EL (cell line): ENCODE measurements at places on chromosomes 3 and 15.

- DNase-seq: no peak
Measured at GRCh38 chr3:171986176-171986575, 53.2 kb upstream of the FNDC3B start.

- no peak for DNase-seq
Measured at GRCh38 chr3:112132554-112132953, 494 bp downstream of the GCSAM start.

- DNase-seq: no peak
Measured at GRCh38 chr3:49724586-49724985, 835 bp upstream of the GMPPB start.

- DNase-seq: no peak
Measured at GRCh38 chr15:43463507-43463906, 29.4 kb downstream of the TP53BP1 start.

- no peak for DNase-seq
Measured at GRCh38 chr3:130779486-130779885, 32.9 kb upstream of the PIK3R4 start.

- DNase-seq: no peak
Measured at GRCh38 chr15:96220657-96221056, 109.8 kb upstream of the NR2F2 start.

- no peak for DNase-seq
Measured at GRCh38 chr3:184514171-184514490, 47.5 kb upstream of the EPHB3 start.

GRCh38 chr15:58987036-58987435 is 427 bp upstream of the RNF111 start:
- no peak for DNase-seq

GRCh38 chr3:13066834-13067233 is 6.4 kb downstream of the IQSEC1 start:
- no peak for DNase-seq

GRCh38 chr3:45785605-45786150 is 10.7 kb downstream of the SLC6A20 start:
- no peak for DNase-seq

- DNase-seq: no peak
Measured at GRCh38 chr3:189978753-189979152, 141.9 kb downstream of the P3H2 start.

DNA sequence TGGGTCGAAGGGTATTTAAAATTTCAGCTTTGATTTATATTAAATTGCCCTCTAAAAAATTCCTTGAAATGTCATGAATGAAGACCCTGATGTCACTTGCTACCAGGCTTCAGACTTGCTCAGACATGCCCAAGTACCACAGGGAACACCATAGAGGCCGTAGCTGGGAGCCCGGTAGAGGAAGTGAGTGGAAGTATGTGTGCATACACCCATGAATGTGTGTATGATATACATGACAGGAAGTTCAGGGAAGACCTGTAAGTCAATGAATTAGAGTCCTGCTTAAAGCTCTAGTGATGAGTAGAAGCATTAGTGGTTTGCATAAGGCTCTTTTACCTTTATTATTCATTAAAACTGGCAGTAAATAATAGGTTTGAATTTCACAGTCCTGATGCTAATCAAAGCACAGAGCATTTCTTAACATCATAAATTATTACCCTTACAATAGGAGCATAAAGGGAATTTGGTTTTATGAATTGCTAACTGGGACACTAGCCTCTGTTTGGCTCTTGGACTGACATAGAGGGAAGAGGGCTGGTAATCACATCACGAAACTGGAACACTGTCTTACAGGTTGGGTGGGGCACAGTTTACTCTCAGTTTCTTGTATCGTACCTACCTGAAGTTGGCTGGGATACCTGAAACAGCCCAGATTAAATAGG is 144.4 kb downstream of the CHST2 start:
- DNase-seq: no peak

GRCh38 chr15:43190178-43190577 is 5.0 kb downstream of the CCNDBP1 start:
- DNase-seq: no peak

DNA sequence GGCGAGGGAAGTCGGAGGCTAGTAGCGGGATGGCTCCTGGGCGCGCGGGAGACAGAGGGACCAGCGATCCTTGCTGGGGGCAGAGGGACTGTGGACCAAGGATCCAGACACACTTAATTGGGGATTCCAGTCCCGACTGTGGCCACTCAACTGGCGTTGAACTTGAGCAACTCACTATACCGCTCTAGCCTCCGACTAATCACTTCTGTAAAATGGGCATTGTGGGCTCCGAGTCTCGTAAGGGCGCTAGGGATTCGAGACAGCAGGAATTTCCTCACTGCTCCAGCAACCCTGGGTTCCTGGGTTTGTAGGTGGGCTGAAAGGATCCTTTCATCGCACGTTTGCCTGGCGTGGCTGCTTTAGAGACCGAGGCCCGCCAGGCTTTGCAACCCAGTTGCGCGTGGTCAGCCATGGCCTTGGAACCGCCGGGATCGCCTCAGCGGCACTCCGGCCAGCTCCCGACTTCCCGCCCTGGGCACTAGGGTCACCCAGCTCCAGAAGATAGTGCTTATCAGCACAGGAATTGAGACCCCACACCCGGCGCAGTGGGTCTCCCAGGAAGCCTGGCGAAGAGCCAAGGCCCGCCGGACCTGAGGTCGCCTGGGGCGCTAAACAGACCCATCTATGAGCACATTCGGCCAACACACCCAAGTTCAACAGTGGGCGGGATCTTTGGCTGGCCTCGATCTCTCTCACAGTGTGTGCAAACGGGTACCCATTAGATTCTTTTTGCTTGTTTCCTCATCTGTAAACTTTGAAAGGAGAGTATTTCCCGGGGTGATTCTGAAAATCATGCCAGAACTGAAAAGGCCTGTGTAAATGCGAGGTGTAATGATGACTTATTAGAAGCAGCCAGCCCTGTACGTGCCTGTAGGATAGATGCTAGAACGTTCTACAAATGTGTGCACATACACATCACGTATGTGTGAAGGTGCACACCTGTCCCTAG is 9.9 kb downstream of the FOXL2 start:
- no peak for DNase-seq

- DNase-seq: no peak
Measured at GRCh38 chr3:189720736-189721417, 89.7 kb downstream of the TP63 start.

GRCh38 chr3:122464659-122465058 is 48.8 kb upstream of the WDR5B start:
- no peak for DNase-seq

- no peak for DNase-seq
Measured at GRCh38 chr3:65905771-65906170, 132.9 kb downstream of the MAGI1 start.

GRCh38 chr3:159832024-159832423 is 156.6 kb upstream of the IL12A start:
- no peak for DNase-seq

- peak; percentile 69 for DNase-seq
Measured at GRCh38 chr15:60381148-60381788, 16.5 kb downstream of the ANXA2 start.

DNA sequence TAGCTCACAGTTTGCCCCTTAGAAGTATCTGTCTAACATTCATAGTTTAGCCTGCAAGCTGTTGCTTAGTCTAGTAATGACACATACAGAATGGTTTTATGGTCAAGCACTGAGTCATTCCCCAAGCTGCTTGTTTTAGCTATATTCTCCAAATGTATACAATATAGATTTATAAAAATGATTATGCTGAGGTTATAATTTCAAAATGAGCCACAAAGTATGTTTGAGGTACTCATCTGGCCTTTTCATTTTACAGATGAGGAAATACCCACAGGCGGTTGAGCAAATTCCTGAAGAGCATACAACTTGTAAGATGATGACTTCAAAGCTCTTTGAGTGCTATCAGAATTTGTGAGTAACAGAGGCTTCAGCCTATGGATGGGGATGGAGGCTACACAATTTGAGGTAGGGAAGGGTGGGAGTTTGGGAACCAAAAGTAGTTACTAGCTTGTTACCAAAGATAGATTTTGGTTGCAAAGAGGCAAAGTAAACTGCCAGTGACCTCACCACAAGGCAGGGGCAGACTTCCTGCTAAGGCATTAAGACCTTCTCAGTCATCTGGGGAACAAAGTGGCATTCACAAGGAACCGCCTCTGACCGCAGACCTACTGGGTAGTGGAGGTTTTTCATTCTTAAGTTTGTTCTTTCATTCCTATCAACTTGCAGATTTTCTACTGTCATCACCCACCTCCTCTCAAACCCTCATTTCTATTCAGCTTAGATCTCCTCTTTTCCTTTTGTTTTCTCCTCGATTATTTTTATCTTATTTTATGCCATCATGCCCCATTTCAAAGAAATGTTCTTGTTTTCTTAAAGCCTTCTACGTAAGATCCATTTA is 257.2 kb upstream of the NECTIN3 start:
- DNase-seq: peak; percentile 92

GRCh38 chr3:44734646-44735168 is 5.3 kb downstream of the ZNF501 start:
- DNase-seq: no peak

GRCh38 chr3:135736740-135737139 is 228.8 kb upstream of the PPP2R3A start:
- DNase-seq: peak; percentile 45
